ENCODE measurements at places on chromosomes 6 and 20. TPM values are rescaled to one million over a fixed set of nuclear protein-coding genes. Genes with fewer than 3 reads are reported as not detected.
A peak's percentile ranks its signal among the peaks of the same experiment; 100 is the strongest.

DNA sequence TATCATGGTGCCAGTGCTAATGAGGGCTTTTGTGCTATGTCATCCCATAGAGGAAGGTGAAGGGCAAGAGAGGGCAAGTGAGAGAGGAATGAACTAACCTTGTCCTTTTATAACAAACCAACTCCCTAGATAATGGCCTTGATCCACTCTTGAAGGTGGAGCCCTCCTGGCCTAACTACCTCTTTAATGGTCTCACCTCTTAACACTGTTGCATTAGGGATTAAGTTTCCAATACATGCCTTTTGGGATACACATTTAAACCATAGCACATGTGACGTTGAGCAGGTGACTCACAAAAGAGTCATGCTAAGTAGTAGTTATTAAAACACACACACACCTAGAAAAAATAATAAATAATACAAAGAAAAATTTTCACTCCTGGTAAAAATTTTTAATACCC is 36.9 kb downstream of the CCN2 start:
- no peak for DNase-seq

DNA sequence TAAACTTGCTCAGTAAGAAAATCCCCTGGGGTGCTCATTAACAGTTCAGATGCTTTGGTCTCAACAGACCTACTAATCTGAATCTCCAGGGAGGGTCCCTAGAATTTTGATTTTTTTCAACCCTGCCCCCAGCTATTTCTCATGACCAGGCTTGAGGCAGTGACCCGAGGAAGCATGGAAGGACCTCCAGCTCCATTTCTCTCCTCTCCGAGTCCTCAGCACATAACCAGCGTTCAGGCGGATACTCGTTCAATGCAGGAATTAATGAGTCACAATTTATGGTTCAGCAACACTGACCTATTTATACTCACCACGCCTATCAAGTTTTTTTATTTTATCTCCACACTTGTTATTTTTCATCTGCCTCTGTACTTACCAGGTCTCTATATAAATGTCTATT is 369.2 kb upstream of the CDH4 start:
- DNase-seq: no peak

GRCh38 chr6:19413323-19413722 is 423.8 kb upstream of the ID4 start:
- no peak for DNase-seq

GRCh38 chr6:134482593-134483270 is 164.8 kb upstream of the SGK1 start:
- no peak for DNase-seq

GRCh38 chr6:22149501-22150367 is 147.1 kb downstream of the PRL start:
- no peak for DNase-seq

GRCh38 chr6:127971945-127972391 is 71.1 kb upstream of the THEMIS start:
- peak; percentile 44 for DNase-seq

- DNase-seq: no peak
Measured at GRCh38 chr6:34486106-34486740, 20.3 kb downstream of the PACSIN1 start.

GRCh38 chr20:20831794-20832193 is 119.3 kb upstream of the RALGAPA2 start:
- no peak for DNase-seq

SH3BGRL2 gene
- total RNA-seq: 4.7 TPM

- no peak for DNase-seq
Measured at GRCh38 chr6:35179901-35180535, 33.7 kb upstream of the SCUBE3 start.

GGTLC1 gene
- total RNA-seq: not detected

- no peak for DNase-seq
Measured at GRCh38 chr6:4088704-4089103, 9.8 kb upstream of the FAM217A start.

DNA sequence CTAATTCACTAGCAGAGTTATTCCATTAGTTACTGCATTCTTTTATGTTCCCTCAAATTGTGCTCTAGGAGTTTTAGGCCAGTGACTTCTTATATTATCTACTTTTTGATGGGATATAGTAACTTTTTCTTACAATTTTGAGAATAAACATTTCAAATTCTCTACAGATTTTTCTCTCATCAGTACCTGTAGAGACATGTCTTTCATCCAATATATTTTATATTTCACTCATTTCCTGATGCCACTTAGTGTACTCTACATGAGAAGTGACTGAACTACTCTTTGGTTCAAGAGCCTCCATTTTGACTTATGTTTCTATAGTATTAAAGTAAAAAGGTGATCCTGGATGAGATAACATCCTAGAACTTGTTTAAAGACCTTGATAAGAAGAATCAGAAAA is 108.5 kb downstream of the ELOVL4 start:
- DNase-seq: no peak

SAMD10 gene
- total RNA-seq: 0.47 TPM

DNA sequence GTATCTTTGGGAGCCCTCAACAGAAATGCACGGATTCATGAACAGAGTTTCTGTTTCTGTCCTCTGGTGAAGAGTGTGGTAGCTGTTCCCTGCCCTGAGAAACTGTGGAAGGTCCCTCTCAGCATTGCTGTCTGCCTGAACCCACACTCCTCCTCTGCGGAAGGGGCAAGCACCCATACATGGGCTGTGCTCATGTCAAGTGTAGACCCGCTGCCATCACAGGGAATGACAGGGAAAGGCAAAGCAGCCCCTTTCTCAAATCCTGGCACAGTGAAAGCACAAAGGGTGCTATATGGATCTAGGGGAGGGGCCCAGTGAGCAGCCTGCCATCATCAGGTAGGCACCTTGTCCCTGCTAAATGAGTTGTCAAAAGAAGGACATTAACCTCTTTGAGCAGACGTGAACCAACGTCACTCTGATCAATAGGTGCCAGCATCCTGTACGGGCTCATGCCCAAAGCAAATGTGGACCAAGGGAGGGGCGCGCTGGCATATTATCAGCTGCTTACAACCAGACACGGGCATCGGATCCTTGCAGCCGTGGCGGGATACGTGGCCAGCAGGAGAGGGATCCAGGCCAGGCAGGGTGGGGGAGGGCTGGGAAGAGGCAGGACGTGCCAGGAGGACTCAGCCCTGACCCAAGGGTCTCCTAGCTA is 231.2 kb upstream of the PMEPA1 start:
- DNase-seq: no peak

TMEM244 gene
- total RNA-seq: not detected

DNA sequence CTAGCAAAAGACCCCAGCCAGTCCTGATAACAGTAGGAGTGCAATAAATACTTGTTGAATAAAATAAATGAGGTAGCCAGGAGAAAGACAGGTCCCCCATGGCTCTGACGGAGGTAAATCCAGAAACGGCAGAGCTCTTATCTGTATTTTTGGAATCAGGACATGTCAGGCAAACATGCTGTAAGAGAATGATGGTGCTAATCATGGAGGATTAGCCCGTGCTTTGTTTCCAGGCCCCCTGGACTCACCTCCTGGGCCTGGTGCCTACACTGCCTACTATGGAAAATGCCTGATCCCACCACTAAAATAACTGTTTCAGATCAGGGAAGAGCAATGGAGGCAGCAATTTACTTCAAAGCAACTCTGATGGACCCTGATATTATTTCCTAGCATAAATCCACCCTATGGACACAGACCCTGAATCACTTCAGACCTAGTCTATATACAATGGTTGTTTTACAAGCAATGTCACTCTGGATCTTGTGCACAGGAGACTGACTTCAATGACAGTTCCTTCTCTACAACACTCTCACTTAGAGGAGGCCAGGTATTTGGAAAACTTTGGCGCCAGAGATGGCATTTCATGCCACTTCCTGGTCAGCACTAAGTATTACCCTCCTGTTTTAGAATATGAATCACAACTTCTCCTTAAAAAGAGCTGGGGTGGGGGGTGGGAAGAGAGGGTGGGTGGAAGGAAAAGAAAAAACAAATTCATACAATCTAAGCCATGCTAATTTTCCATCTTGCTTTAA is 6.4 kb downstream of the MRPL14 start:
- DNase-seq: no peak

TMEM151B gene
- not detected for total RNA-seq

RAET1L gene
- total RNA-seq: not detected

GRCh38 chr20:11492386-11492785 is 425.3 kb upstream of the BTBD3 start:
- no peak for DNase-seq

- no peak for DNase-seq
Measured at GRCh38 chr6:49744259-49744658, at the start of gene CRISP3. Gene CRISP3, minus strand, starts transcription at chr6:49744388. Its CDS starts 21 bp downstream, at chr6:49744367.

GJA1 gene
- total RNA-seq: 164 TPM
